ENCODE measurements at places on chromosomes 1 and 21.

DNA sequence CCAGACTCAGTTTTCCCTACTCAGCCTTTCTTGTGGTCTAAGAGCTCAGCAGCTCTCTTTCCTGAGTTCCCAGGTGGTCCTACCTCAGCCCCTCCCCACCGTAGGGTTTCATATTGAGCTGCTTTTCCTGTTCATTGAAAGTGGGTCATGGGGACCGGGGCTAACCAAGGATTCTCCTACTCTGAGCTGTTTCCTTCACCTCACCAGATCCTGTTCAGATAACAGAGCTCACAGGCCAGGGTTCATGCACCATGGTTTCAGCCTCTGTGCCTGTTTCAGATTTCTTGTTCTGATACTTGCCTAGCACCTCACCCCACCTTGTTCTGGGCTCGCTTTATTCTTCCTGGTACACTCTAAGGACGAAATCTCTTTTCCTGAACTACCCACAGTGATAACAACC is 8.5 kb downstream of the UBQLN4 start:
- DNase-seq, result no peak

DNA sequence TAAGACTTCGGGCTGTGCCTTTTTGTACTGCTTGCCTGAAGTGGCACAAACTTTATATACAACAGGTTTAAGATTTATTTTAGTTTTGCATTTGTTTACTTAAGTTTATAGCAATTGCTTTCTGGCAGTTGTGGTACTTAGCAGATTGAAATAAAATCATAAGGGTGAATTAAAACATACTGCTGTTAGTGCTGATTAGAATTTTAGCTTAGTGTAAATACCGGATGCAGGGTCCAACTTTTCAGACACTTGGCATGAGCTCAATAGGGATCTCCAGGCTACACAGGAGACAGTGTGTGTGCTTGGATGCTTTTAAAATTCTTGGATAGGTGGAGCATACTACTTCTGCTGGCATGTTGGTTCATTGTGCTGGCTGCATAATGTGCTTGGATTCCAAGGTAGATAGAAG is 159.6 kb downstream of the NFIA start:
- no peak for DNase-seq

- no peak for DNase-seq
Measured at GRCh38 chr1:44244986-44245385, 31.7 kb downstream of the DMAP1 start.

- no peak for DNase-seq
Measured at GRCh38 chr1:201147396-201148015, 6.8 kb downstream of the TMEM9 start.

DNA sequence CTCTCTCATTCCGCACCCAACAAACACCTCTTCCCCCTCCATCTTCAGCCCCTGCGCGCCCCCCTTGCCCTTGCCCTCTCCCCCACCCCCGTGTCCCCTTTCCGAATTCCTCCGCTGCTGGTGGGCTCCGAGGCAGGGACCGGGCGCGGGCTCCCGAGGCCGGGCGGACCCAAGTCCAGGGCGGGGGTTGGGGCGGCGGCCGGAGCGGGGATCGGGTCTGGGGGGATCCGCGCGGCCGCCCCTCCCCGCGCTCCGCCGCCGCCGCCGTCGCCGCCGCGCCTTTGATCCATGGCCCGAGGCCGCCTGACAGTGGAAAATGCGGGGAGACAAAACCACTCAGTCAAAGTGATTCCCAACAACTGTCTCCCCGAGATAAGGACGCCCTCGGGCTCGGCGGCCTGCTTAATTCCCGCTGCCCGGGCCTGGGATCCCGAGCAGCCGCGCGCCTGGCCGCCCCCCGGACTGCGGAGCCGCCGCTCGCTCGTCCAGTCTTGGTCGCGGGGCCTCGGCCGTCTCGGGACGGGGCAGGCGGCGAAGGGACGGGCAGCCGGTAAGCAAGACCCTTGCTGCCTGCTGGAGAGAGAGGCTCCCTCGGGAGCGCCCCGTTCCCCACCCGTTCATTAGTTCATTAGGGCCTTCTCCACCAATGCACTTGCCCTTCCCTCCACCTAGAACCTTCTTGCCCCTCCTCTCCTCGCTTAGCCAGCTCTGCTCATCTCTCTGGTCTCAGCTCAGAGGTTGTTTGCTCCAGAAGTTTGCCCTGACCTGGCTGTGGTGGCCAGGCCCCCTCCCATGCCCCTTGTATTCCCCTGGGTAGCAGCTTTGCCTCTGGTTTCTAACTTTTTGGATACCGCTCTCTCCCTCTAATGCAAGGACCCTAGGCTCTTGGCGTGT is 86.4 kb downstream of the PAX7 start:
- no peak for DNase-seq

DNA sequence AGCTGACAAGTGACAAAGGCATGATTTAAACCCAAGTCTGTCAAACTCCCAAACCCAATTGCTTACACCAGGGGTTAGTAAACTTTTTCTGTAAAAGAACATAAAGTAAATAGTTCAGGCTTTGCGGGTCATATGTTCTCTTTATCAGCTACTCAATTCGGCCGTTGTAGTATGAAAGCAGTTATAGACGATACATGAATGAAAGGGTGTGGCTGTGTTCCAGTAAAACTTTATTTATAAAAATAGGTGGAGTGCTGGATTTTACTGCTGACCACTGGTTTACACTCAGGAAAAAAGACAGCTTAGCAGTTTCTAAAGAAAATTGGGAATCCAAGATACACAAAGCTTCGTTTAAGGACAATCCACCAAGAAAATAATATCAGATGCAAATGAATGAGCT is 124.3 kb upstream of the BCL9 start:
- no peak for DNase-seq

GRCh38 chr1:172390683-172391551 is 29.6 kb upstream of the C1orf105 start:
- no peak for DNase-seq

GRCh38 chr1:30234091-30234490 is 489.3 kb downstream of the MATN1 start:
- no peak for DNase-seq

DNA sequence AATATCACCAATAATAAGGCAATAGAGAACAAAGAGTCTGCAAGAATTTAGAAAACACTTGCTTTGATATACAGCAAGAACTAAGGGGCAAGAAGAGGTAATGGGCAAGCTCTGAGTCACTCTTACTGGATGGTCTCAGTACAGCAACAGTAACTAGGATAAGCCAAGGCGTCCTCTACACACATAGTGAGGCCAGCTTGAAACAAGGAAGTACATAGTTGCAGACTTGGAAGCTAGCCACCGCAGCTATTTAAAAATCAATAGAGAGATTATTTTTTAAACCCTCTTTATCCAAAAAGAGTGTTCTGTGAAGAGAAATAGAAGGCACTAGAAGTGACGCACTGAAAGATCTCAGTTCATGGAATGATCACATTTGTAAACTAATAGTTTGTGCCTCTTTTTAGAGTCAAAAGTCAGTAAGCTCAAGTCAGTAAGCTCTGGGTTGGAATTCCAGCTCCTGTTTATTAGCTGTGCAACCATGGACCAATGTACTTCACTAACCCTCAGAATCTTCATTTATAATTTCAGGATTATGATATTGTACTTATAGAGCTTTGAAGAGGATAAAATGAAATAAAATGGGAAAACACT is 118.6 kb downstream of the AKT3 start:
- DNase-seq, result no peak

GRCh38 chr1:86541859-86542258 is 5.0 kb upstream of the CLCA4 start:
- no peak for DNase-seq

- DNase-seq, result no peak
Measured at GRCh38 chr1:240308096-240308495, 216.4 kb downstream of the FMN2 start.

- DNase-seq, result no peak
Measured at GRCh38 chr1:159091607-159092031, 15.1 kb upstream of the AIM2 start.

DNA sequence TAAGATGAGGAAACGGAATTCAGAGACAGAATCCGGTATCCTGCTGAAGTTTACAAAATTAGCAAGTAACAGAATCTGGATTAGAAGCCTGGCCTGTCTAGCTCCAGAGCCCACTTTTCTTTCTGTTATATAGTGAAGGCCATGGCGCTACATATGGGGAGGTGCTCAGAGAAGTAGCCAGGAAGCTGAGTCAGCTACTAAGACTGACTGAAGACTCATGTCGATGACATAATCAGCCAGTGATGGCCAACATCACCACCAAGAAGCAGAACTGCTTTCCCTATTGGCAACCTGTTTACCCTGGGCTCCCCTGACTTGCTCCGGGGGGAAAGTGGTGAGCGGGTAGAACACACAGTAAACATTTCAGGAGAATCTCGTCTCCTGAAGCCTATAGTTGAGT is 18.8 kb downstream of the LRRC52 start:
- DNase-seq, result no peak

DNA sequence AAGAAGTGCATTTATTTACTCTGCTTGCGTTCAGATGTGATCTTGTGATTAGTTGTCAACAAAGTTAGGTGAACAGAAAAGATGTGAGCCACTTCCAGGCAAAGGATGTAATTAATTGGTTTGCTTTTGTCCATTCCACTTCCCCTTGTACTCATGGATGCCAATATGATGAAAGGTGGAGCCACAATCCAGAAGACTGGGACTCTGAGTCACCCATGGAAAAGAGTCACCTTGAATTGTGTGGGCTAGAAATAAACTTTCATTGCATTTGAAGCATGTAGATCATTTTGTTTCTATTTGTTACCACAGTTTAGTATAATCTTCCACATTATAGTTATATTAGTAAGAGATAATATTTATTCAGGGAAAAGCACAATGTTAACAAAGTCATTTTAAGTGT is 684.2 kb downstream of the LTN1 start:
- no peak for DNase-seq

GRCh38 chr1:92085727-92086126 is 5.6 kb downstream of the BTBD8 start:
- DNase-seq, result no peak

- DNase-seq, result no peak
Measured at GRCh38 chr21:42509244-42509643, 4.4 kb upstream of the SLC37A1 start.

GRCh38 chr1:91374086-91374485 is 30.6 kb downstream of the HFM1 start:
- no peak for DNase-seq

GRCh38 chr1:247746391-247746935 is 1.5 kb downstream of the OR14A2 start:
- no peak for DNase-seq

DNA sequence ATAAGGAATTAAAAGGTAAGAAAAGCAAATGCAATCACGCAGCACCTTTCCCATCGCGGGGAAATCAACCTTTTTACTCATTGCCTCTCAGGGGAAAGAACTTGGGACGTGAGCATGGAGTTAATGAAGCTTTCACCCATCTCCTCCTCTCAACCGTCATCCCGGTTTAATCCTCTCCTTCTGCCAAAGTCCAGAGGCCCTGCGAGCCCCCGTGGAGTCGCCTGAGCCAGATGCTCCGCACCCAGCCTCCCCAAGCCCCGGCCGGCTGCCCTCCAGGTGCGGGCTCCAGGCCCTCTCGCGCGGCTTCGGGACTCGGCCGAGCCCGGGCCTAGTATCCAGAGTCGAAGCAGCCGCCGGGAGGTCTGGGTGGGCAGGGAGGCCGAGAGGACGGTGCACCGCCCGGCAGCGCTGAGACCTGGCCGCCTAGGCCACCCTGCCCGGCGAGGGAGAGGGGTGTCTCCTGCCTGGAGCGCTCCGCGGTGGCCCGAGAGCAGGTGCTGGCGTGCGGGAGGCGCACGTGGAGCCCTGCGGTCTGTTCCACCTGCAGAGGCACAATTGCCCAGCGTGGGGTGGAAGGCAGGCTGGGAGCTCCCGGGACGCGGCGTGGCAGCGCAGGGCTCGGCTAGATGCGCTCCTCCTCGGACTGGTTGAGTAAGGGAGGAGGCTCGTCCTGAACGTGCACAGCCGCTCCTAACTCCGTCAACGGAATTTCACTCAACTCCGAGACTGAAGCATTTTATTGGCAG is 218.5 kb downstream of the SDCCAG8 start:
- DNase-seq, result no peak

- peak; percentile 15 for DNase-seq
Measured at GRCh38 chr1:243325305-243325890, 69.6 kb downstream of the SDCCAG8 start.

DNA sequence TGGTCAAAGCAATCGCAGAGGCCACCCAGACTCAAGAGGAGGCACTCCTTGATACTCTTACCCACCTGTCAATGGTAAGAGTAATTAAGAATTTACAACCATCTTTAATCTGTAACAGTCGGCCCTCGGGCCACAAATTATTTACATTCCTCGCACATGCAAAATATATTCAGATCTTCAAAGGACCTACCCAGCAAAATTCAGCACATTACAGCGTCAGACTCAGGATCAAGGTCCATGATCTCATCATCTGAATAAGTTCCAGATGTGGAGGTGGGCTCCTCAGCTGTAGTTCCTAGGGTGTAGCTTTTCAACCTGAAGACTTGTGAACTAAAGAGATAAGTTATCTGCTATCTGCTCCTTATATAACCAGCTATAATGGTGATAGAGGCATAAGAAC is 17.1 kb upstream of the RNF11 start:
- no peak for DNase-seq

DNA sequence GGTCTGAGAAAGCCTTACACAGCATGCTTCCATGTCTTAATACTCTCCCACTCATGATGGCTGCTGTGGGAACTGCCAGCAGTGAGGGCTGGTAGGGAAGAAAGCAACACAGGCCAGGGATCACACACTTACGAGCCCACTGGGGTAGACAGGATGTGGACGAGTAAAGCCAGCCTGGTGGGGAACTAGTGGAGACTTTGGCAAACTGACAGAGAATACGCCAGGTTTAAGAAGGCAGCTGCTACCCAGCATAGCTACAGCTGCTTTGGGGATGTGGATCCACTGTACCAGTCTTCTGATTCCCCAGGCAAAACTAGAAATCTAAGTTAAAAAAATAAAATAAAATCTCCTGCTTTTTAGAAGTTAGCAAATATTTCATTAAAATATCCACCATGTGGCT is 664.0 kb downstream of the SMYD3 start:
- DNase-seq, result no peak

- no peak for DNase-seq
Measured at GRCh38 chr1:213519098-213519497, 468.1 kb downstream of the RPS6KC1 start.

DNA sequence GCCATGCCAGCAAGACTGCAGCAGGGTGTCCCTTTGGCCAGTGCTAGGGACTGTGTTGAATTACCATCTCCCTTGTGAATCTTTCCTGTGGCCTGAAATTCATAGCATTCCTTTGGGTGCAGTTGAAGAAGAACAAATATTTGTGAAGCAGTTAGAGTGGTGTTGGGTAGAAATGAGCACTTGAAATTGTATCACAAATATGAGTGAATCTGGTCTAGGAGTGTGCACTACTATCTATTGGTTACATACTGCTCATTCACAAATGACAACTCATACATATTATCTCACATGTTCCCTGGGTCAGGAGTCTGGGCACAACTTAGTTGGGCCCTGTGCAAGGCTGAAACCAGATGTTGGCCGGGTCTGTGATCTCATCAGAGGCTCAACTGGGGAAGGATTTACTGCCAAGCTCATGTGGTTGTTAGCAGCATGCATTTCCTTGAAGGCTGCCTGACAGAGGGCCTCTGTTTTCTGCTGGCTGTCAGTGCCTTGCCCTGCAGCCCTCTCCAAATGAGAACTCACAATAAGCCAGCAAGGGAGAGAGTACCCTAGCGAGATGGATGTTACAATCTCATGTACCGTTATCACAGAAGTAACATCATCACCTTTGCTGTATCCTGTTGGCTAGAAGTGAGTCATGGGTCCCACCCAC is 23.8 kb downstream of the AJAP1 start:
- DNase-seq, result no peak

- DNase-seq, result peak; percentile 37
Measured at GRCh38 chr1:6343506-6344405, 49.8 kb downstream of the ACOT7 start.
